ENCODE measurements at places on chromosomes 1 and 21. TPM values are rescaled to one million over a fixed set of nuclear protein-coding genes. Genes with fewer than 3 reads are reported as not detected.

GRCh38 chr1:224957696-224958095 lies 28.2 kb downstream of the DNAH14 start:
- no peak for DNase-seq
- no peaks in the 10 kb centered on the region for H3K4me1 ChIP-seq
- H3K4me3 ChIP-seq: no peak overlapping the region
- no peak overlapping the region for H3K27ac ChIP-seq
- H3K27me3 ChIP-seq: no peaks in the 10 kb centered on the region
- H3K36me3 ChIP-seq: no peaks in the 10 kb centered on the region

DNA sequence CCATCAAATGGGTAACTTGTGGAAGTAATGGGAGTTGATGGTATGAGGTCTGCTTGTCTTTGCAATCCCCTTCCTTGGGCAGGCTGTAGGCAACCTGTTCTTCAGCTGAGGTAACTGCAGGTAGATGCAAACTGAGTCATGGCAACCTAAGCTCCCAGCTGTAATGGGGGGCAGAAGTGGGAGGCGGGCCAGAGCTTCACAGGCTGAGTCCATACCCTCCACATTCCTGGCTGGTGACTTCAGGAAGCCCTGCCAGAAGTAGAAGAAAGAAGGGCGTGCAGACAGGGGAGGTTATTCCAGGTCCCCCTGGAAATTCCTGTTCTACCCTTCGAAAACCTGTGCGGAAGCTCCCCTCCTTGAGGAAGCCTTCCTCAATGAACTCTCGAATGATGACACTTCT lies 44.9 kb downstream of the ARHGEF11 start:
- H3K27me3 ChIP-seq: no peaks in the 10 kb centered on the region
- peak; percentile 52 for DNase-seq
- H3K27ac ChIP-seq: no peak overlapping the region
- H3K4me3 ChIP-seq: no peak overlapping the region
- no peaks in the 10 kb centered on the region for H3K36me3 ChIP-seq
- no peaks in the 10 kb centered on the region for H3K4me1 ChIP-seq

DNA sequence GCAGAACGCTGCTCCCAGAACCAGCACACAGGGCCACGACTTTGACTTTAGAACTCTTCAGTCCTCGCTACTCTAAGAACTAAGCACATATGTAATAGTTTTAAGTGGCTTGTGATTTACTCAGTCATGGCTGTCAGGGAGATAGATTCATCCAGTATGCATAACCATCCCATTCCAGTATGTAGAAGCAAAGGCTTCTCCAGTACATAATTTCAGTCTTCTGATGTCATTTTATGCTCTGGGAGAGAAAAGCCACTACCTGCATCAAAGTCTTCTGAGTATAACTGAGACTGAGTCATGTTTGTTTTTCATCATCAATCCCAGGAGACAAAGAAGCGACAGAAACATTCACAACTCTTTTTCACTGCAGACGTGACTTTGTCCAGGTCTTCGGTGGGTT lies 885.7 kb downstream of the PLA2G4A start:
- H3K27ac ChIP-seq: no peak overlapping the region
- H3K4me1 ChIP-seq: no peaks in the 10 kb centered on the region
- H3K36me3 ChIP-seq: no peaks in the 10 kb centered on the region
- H3K27me3 ChIP-seq: no peaks in the 10 kb centered on the region

The CACYBP gene
- total RNA-seq: 543 TPM

Data from fibroblast of lung (primary cell).